H7 (cell line): ENCODE measurements at places on chromosomes 7 and 10. TPM values are rescaled to one million over a fixed set of nuclear protein-coding genes. Genes with fewer than 3 reads are reported as not detected.

Gene IDI1
- 102 and 115 TPM in 2 replicates for total RNA-seq

Gene PON1
- total RNA-seq = not detected in 2 replicates

DNA sequence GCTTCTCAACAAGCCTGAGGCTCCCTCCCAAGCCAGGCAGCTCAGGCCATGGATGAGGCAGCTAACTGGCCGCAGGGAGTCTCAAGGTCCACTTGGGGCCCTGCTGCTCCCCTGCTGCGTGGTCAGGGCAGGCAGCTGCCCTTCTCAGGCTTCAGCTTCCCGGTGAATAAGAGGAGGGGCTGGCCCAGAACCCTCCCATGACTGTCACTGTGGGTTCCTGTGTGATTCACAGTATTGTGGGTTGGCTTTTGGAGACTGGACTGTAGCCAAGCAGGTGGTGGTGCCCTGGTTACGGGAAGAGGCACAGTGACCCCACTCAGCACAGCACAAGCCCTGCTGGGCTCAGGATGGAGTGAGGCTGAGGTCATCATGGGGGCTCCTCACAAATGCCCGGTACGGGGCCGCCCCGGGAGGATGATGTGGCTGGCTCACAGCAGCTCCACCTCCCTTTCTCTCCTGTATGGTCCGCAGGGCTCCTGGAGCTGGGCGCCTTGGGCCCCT lies 189.8 kb downstream of the HECW1 start:
- DNase-seq = no peak

GRCh38 chr10:56622335-56622973 lies 261.4 kb upstream of the ZWINT start:
- DNase-seq = no peak

Gene WNT8B
- 0.10 and 0.37 TPM in 2 replicates for total RNA-seq

Gene FGFBP3
- 10.1 and 10.5 TPM in 2 replicates for total RNA-seq

Gene COL17A1
- 0.59 and 1.0 TPM in 2 replicates for total RNA-seq

GRCh38 chr10:119136084-119136483 lies 29.4 kb downstream of the SFXN4 start:
- no peak for DNase-seq

Gene PTF1A
- 0.38 and 0.48 TPM in 2 replicates for total RNA-seq

- no peak for DNase-seq
These were observed 706.0 kb upstream of the AUTS2 start for GRCh38 chr7:68892236-68892635.

- no peak for DNase-seq
These were observed 20.2 kb upstream of the OPTN start for GRCh38 chr10:13079776-13080050.

Gene SYT15B
- 0.78 TPM in 1 of 2 replicates, not detected in the other for total RNA-seq

DNA sequence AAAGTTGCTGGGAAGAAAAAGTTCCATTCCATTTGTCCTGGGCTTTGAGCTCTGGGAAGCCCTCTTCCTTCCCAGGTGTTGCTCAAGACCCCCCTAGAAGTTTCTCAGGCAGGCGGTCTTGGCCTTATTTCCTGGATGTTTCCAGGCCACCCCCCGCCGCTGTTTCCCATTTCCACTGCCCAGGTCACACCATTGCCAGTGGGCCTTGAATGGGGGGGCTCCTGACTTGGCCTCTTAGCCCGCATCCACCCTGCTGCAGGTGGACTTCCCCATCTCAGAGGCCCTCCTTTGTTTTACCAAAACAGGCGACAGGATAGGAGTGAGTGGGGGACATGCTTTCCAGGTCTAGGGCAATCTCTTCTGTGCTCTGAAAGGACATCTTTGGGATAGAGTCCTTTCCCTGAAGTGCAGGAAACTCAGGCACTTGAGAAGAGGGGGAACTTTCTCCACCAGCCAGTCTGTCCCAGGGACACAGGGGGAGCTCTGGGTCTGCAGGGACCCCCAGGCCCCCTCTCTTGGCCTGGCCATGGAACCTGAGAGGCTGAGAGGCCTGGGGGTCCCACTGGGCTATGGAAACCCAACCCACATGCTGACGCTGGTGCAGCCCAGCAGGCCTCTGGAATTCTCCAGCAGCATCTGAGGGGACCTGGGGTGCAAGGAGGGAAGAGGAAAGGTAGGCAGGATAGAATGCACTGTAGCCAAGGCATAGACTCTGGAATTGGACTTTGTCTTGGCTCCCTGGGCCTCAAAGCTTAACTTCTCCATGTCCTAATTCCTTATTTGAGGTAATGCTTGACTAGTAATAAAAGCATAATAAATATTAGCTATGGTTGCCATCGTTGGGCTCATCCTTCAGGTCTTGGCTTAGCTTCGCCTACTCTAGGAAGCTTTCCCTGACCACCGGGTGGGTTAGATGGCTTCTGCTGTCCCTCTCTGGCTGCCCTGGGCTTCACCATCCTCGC lies 17.6 kb downstream of the NEURL1 start:
- peak; percentile 19 for DNase-seq

Gene MMD2
- total RNA-seq = not detected in 2 replicates

- no peak for DNase-seq
These were observed 1340.9 kb downstream of the XPNPEP1 start for GRCh38 chr10:108582387-108582786.

- no peak for DNase-seq
These were observed 4.5 kb downstream of the CHCHD3 start for GRCh38 chr7:133077394-133077793.

Gene CALML5
- not detected in 2 replicates for total RNA-seq

DNA sequence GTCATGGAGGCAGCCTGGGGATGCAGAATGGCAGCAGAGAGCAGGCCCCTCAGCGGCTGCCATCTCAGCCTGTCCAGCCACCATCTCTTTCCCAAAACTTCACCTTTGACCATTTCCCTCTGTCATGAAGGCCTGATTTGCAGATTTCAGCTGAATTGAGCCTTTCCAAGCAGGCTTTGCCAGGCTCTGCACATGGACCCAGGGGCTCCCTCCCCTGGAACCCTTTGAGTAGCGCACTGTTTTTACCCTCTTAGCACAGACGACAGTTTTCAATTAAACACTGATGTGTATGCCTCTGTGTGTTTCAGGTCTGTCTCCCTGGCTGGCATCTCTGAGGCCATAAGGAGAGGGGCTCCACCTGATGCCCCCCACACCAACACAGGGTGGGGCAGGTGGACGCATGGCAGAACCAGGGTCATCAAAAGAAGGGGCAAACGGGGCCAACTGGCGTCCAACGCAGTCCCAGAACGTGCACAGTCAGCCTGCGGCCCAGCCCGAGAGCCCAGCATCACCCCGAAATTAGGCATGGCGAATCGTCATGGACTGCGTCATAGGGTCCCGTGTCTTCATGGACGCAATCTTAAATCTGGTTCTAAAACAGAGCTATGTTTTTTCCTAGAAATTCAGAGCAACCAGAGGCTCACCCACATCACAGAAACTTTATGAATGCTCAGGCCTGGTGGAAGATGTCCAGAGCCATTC lies 185.0 kb upstream of the TCERG1L start:
- DNase-seq = peak; percentile 78

GRCh38 chr7:14294637-14295036 lies 305.2 kb upstream of the ETV1 start:
- no peak for DNase-seq

GRCh38 chr10:111756217-111757061 lies 427.1 kb downstream of the GPAM start:
- peak; percentile 15 for DNase-seq

- no peak for DNase-seq
These were observed 272.9 kb upstream of the KLF6 start for GRCh38 chr10:4057725-4058513.

- DNase-seq = no peak
These were observed 3.1 kb upstream of the PYROXD2 start for GRCh38 chr10:98417973-98418664.

GRCh38 chr7:12504149-12504548 lies 66.4 kb upstream of the SCIN start:
- DNase-seq = no peak

Gene ATP5F1C
- 414 and 483 TPM in 2 replicates for total RNA-seq

GRCh38 chr10:33114451-33114952 lies 156.5 kb upstream of the ITGB1 start:
- no peak for DNase-seq

Gene PARG
- 32.1 and 38.7 TPM in 2 replicates for total RNA-seq

DNA sequence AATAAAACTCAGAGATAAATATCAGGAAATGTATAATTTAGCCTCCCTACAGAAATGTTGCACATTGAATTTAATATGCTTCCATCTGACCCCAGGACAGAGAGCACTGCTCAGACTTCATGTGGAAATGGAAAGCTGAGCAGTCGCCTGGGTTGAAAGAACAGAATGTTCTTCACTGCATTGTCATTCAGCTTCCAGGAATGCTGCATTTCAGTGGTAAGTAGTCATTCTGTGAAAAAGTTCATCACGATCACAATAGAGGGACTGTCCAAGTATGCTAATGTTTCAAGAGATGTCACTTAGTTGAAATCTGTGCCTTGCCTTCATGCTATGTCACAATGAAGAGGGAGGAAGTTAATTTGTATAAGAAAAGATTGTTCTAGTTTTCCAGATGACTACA lies 147.3 kb downstream of the NRCAM start:
- DNase-seq = no peak

Gene HOXA10
- not detected in 2 replicates for total RNA-seq

DNA sequence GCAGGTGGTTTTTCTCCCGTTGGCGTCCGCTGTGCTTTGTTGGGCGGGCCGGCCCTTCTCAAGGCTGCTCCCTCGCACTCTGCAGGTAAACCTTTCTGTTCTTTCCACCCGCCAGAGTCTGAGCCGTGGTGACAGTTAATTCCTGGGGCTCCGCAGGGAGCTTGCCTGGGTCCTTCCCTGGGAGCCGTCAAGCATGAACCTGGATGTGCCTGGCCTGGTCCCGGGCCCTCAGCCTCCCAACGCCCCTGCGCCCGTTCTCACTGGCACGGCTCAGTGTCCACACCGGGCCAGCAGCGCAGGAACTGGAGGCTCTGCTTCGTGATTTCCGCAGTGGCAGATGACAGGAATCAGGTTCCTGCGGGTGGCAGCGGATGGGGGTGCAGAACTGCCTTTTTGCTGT lies 10.9 kb upstream of the NKX6-2 start:
- peak; percentile 67 for DNase-seq

GRCh38 chr7:1137517-1138167 lies 22.4 kb downstream of the ZFAND2A start:
- no peak for DNase-seq

DNA sequence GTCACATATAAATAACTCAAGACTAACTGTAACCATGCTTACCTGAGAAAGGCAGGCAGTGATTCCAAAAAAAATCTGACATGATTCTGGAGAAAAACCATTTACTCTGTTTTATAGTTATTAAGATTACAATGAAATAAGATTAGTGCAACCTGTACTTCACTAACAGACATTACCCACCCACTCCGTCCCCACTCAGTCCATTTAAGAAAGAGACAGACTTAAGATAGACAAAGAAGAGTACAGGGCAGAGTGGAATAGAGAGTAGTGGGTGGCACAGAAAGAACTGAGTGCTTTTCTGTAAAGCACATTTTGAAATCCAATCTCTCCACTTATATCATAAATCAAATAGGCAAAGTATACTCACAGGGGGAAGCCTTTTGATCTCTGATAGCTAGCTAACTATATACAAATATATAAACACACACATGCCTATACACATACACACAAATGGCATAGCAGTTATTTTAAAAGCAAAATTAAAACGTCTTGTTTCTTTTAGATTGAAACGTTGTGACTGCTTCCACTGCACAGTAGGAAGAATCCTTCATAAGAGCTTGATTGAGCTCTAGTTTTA lies 11.9 kb downstream of the PAXIP1 start:
- no peak for DNase-seq

Gene LRRC4
- 5.8 and 5.9 TPM in 2 replicates for total RNA-seq

Gene AZGP1
- total RNA-seq = not detected in 2 replicates

GRCh38 chr10:112655722-112656121 lies 208.7 kb downstream of the VTI1A start:
- no peak for DNase-seq

DNA sequence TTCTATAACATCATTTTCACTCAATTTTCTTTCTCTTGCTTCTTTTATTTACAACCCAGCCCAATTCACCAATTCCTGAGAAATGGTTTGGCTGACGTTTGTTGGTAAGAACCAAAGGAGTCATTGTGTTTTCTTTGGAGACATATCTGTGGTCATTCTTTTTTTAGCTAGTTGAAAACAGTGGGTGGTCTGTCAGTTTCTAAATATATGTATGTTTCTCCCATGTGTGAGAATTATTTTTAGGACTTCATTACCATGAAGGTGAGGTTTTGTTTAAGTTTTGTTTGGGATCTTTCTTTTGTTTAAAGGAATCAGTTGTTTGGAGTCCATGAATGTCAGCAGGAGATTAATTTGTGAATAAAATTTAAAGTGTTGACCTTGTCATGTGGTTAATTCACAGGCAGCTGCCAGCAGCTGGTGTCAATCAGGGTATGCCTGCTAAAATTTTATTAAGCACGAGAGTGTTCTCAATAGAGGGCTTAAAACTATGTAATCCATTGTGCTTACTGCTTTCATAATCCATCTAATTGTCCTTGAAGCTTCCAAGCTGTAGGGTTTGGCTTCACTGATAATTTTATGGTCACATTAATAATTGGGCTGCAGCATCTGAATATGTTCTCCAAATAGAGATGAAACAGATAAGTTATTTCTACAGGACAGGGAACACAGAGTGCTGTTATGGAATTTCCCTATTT lies 38.7 kb downstream of the INSYN2A start:
- no peak for DNase-seq

GRCh38 chr7:84195295-84196060 lies 889 bp upstream of the SEMA3A start:
- no peak for DNase-seq

GRCh38 chr7:104903044-104903443 lies 111.0 kb upstream of the KMT2E start:
- no peak for DNase-seq

Gene C10orf67
- not detected in 2 replicates for total RNA-seq
